ENCODE measurements at places on chromosomes 1 and 21.
A peak's percentile ranks its signal among the peaks of the same experiment; 100 is the strongest.

DNA sequence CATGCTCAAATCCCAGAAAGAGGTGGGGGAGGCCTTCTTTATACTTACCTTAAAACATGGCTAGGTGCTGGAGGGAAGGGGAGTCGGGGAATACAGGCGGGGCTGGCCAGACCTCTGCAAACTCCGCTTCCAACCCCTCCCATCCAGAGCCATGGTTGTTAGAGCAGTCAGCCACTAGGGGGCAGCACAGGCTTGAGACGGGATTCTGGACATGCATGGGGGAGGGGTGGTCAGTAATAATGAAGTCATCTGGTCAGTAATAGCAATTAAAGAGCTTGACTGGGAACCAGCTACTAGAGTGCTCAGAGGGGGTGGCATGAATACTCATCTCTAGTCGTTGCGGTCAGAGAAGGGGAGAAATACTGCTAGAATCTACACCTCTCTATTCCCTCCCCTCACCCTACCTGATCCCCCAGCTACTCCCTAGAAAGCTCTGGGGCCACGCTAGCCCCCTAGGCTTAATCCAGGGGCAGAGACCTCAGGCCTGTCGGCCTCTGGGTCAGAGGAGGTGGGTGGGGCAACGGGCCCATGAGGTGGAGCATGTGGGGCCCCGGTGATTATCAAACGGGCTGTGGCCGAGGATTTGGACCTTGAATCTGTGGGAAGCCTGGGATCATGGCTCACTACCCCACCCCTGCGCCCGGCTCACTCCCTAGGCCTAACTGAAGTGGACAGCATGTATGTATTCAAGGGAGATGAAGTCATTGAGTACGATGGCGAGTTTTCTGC lies 2.9 kb downstream of the CASQ1 start:
- DNase-seq, result peak; percentile 70

DNA sequence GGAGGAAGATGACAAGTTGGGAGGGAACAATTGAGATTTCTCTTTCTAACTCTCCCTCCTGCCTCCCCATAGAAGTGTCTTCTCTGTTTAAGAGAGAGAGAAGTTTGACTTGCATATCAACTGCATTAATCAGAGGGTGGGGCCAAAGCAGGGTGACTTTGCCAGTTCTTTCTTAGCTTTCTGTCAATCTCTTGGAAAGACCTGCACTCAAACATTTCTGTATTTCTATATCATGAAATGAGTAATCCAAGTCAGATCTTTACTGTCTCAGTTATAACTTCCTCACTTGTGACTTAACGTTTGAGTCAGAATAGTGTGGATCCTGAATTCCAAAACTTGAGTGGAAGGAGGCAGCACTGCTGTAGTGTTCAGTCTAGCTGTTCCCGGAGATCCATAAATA lies 180.8 kb upstream of the KCNK2 start:
- no peak for DNase-seq

- DNase-seq, result no peak
Measured at GRCh38 chr1:38123356-38124135, 77.0 kb upstream of the POU3F1 start.

GRCh38 chr1:54875000-54875399 lies 12.0 kb downstream of the DHCR24 start:
- no peak for DNase-seq

DNA sequence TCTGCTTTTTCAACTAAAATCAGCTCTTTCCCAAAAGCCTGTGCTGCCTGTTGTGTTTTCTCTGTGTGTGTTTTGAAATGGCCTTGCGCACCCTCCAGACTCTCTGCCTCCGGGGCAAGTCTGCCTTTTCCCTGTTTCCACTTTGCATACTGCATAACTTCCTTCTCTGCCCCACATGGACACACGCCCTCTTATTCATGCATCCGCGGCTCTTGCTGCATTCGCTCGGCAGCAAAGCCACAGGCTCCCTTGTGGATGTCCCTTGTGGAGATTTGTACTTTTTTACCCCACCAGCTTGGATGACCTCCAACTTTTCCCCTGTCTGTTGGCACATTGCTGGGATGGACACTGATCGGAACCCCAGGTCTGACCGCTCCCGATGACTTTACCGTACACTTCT lies 147.6 kb downstream of the ADSS2 start:
- no peak for DNase-seq

DNA sequence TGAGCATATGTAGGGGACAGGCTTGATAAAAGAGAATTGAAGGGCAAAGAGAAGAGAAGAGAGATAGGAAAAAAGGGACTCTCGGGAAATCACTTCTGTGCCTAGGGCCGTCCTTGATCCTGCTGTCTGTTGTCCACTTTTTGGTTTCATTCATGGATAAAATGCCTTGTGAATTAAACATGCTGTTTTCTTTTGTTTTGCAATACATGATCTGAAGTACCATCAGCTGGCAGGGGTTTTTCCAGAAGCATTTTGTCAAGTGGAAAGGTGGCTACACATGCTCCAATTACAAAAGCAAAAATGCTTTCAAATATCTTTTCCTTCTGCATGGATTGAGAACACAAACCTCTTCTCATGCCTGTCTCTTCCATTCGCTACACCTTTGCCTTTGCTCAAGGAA lies 361.7 kb downstream of the PDE4B start:
- no peak for DNase-seq

DNA sequence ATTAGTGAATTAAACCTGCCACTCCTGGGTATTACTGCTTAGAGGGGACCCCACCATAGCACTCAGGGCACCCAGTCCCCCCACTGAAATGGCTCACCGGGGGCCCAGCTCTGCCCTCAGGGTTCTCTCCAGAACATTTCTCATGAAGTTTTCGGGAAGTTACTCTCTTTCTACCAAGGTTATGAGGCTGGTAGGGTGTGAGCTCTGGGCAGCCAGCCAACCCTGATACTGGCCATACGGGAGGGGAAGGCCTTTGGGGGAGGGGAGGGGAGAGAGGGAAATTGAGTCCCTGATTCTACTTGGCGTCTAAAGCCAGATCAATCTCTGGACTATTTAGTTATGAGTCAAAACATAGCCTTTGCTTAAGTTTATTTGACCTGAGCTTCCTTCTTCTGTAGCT lies 12.9 kb upstream of the PDE9A start:
- no peak for DNase-seq

DNA sequence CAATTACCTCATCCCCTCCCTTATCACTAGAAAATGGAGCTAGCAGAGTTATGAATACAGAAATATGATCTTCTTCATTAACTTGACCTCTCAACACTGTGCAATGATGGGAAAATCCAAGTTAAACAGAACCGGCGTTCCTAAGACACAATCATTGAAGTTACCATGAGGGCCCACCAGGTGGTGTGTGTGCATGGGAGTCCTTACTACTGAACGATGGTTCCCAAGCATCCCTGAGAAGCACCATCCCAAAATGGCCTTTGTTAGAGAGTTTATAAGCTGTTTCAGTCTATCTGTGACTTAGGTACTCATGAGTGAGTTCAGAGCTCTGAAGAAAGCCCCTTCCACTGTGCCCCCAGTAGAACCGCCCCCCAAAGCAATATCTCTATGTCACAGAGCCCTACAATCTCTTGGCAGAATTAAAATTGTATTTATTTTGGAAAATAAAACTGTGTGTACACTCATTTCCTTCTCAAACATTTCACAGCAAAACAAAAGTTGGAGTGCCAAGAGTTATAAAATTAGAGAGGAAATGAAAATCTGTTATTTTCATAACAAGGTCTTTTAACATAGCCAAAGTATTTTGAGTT lies 56.8 kb downstream of the PLD5 start:
- peak; percentile 4 for DNase-seq

DNA sequence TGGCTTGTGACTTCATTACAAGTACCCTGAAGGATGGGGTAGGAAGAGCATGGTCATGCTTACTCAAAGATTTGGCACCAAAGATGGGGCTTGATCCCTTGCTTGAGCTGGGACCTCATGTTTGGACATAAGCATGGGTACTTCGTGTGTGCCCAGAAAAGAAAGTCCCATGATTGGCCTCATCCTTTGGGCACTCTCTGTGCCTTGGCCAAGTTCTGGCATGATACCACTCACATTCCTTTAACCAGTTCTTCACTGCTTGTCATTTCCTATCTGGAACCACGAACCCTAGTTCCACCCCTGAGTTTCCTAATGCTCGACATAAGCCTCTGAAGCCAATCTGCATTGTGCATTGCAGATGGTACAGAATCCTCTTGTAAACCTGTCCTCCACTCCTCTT lies 107.0 kb downstream of the NAV1 start:
- DNase-seq, result no peak

DNA sequence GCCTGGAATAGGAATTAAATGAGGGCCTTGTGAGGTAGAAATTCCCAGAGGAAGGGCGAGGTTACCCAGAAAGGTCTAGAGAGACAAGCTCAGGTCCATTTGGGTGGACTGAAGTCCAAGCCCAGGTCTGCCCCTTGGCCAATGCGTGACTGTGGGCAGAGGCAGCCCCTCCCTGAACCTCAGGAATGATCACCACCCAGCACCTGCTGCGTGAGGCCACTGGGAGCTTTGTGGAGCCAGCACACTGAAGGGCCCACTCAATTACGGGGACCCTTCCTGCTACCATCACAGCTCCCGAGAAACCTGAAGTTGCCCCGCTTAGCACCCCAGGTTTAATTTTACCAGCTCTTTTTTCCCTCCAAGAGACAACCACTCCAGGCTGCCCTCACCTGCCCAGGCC lies 6.5 kb upstream of the MATN1 start:
- DNase-seq, result no peak
